Tibial artery (tissue), 4 donors: ENCODE measurements at places on chromosomes 2 and 18.

DNA sequence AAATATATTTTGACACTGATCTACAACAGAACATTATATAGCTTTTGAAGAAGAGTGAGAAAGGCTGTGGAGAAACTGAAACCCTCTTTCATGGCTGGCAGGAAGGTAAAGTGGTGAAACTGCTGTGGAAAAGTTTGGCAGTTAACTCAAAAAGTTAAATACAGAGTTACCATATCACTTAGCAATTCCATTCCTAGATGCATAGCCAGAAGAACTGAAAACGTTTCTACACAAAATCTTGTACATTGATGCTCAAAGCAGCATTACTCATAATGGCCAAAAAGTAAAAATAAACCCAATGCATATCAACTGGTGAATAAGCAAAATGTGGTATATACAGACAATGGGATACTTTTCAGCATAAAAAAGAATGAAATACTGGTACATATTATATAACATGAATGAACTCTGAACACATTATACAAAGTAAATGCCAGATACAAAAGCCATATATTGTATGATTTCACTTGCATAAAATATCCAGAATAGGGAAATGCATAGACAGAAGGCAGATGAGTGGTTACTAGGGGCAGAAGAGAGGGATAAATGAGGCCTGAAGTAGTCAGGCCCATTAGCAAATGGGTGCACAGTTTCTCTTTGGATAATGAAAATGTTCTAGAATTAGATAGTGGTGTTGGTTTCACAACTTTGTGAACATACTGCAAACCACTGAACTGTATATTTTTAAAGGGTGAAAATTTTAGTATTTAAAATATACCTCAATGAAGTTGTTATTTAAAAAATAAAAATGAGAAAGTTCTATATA is 114.3 kb downstream of the DYM start:
- peaks cover 4% of the 10 kb centered on the region for H3K36me3 ChIP-seq
- no peak overlapping the region for H3K4me3 ChIP-seq
- DNase-seq, result no peak
- no peaks in the 10 kb centered on the region for H3K27me3 ChIP-seq

GRCh38 chr2:23484275-23484674 is 99.3 kb downstream of the KLHL29 start:
- no peak overlapping the region for H3K4me3 ChIP-seq
- no peaks in the 10 kb centered on the region for H3K36me3 ChIP-seq
- H3K27me3 ChIP-seq, result no peaks in the 10 kb centered on the region
- peaks cover 6% of the 10 kb centered on the region for H3K4me1 ChIP-seq

DNA sequence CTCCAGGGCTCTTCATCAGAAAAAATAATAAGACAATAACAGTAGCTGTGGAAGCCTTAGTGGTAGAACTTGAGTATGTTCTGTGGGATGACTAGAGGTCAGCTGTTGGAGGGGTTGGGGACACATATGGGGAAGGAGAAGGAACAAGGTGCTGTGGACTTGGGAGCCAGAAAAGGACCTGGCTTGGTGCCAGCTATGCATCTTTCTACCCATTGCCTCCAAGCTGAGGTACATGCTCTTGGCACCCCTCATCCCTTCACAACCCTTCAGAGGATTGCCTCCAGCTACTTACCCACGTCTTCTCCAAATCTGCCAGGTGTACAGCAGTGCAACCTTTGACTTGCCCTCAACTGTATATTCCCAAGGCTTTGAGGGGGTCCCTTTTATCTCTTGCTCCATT is 15.3 kb upstream of the EPAS1 start:
- no peaks in the 10 kb centered on the region for H3K36me3 ChIP-seq
- no peak for DNase-seq
- H3K4me1 ChIP-seq, result no peaks in the 10 kb centered on the region
- H3K27ac ChIP-seq, result no peak overlapping the region
- no peak overlapping the region for H3K4me3 ChIP-seq
- no peaks in the 10 kb centered on the region for H3K27me3 ChIP-seq

DNA sequence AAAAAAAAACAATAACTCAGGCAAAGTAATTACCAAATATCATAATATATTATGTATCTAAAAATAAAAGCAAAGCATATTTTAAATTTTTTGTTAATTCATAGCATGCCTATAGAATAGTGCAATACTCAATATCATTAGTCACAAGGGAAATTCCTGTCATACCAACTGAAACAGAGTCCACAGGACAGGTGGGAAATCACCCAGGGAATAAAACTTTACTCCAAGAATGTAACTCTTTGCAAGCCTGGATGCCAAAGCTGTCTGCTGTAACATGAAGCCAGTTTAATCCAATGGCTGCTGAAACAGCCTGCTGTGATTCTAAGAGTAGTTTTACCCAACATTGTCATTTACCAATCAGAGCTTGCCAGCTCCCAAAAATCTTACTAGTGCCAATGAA is 40.0 kb upstream of the SULT1C3 start:
- no peak overlapping the region for H3K4me3 ChIP-seq
- no peaks in the 10 kb centered on the region for H3K4me1 ChIP-seq
- H3K36me3 ChIP-seq, result no peaks in the 10 kb centered on the region
- H3K27ac ChIP-seq, result no peak overlapping the region
- no peaks in the 10 kb centered on the region for H3K27me3 ChIP-seq

GRCh38 chr18:63974991-63975390 is 5.1 kb downstream of the SERPINB8 start:
- H3K4me1 ChIP-seq, result no peaks in the 10 kb centered on the region
- no peak overlapping the region for H3K4me3 ChIP-seq

GRCh38 chr18:59718108-59718463 is 20.9 kb upstream of the CCBE1 start:
- no peak for DNase-seq
- no peaks in the 10 kb centered on the region for H3K27me3 ChIP-seq
- H3K4me1 ChIP-seq, result peaks cover 27% of the 10 kb centered on the region
- H3K36me3 ChIP-seq, result no peaks in the 10 kb centered on the region
- no peak overlapping the region for H3K27ac ChIP-seq

DNA sequence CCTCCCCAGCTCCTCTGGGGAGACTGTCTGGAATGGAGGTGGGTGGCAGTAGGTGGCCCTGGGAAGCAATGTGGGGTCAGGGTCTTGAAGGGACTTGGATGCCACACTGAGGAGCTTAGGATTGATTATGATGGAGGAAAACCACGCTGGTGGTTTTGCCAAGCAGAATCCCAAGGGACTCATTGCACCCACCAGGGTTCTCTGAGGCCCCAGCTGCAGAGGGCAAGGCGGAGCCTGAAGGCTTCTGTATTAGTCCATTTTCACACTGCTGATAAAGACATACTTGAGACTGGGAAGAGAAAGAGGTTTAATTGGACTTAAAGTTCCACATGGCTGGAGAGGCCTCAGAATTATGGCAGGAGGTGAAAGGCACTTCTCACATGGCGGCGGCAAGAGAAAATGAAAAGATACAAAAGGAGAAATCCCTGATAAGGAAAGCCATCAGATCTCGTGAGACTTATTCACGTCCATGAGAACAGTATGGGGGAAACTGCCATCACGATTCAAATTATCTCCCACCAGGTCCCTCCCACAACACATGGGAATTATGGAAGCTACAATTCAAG is 87.2 kb upstream of the YWHAQ start:
- no peaks in the 10 kb centered on the region for H3K4me1 ChIP-seq
- H3K36me3 ChIP-seq, result no peaks in the 10 kb centered on the region
- no peak overlapping the region for H3K4me3 ChIP-seq

DNA sequence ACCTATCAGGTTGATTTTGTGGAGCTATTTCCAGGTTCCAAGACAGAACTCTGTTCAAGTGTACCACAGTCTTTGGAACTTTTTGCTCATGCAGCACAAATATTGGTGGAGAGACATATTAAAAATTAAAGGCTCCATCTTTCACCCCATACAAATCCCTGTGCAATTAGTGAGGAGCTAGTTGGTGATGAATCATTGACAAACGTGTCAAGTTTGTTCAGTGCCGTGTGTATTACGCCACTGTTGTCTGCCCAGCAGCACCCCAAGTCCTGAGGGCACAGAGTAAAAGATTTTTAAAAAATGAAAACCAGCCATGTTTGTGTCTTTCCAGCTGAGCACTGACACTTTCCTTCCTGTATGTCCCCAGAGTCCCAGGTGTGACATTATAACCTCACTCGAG is 9.3 kb downstream of the ATOH8 start:
- peaks cover 48% of the 10 kb centered on the region for H3K4me1 ChIP-seq
- H3K36me3 ChIP-seq, result peaks cover 44% of the 10 kb centered on the region
- H3K4me3 ChIP-seq, result no peak overlapping the region
- H3K27me3 ChIP-seq, result no peaks in the 10 kb centered on the region
- DNase-seq, result no peak

GRCh38 chr18:80178935-80179818 is 68.1 kb downstream of the PARD6G start:
- no peak overlapping the region for H3K27ac ChIP-seq
- H3K27me3 ChIP-seq, result no peaks in the 10 kb centered on the region
- peak; percentile 48 for DNase-seq
- H3K36me3 ChIP-seq, result no peaks in the 10 kb centered on the region
- H3K4me1 ChIP-seq, result no peaks in the 10 kb centered on the region

DNA sequence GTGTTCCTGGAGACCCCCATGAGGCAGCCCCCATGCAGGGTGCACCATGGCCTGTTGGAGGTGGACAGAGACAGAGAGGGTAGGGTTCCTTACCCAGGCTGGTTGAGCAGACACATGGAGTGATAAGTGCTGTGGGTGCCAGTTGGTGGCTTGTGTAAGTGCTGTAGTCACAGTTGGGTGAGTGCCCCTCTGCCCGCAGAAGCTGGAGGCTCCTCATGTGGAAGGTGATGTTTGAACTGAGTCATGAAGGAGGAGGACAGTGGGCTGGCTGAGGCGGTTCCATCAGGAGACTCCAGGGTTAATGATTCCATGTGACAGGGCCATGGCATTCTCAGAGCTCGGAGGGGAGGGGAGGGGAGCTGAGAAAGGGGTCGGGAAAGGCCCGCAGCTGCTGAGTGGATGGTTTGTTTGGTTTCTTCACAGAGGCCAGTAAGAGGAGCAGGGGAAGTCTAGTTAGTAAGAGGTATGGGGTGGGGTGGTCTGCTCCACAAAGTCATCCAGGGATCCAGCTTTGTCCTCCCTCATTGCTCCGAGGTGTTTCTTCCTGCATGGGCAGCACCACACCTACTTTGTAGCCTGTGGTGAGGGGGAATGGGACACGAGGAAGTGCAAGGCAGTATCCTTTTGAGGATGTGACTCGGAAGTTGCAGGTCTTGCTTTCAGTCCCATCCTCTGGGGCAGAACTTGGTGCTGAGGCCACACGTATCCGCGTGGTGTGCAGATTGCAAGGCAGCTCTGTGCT is 13.6 kb downstream of the IMPA2 start:
- peaks cover 8% of the 10 kb centered on the region for H3K4me1 ChIP-seq
- H3K27ac ChIP-seq, result no peak overlapping the region
- no peak overlapping the region for H3K4me3 ChIP-seq
- no peaks in the 10 kb centered on the region for H3K27me3 ChIP-seq

GRCh38 chr2:216139884-216140283 is 30.7 kb downstream of the XRCC5 start:
- no peaks in the 10 kb centered on the region for H3K4me1 ChIP-seq
- DNase-seq, result no peak
- H3K36me3 ChIP-seq, result peaks cover 99% of the 10 kb centered on the region

- no peak overlapping the region for H3K27ac ChIP-seq
- H3K4me1 ChIP-seq, result peaks cover 4% of the 10 kb centered on the region
- no peak overlapping the region for H3K4me3 ChIP-seq
- no peaks in the 10 kb centered on the region for H3K27me3 ChIP-seq
- no peaks in the 10 kb centered on the region for H3K36me3 ChIP-seq
- DNase-seq, result peak; percentile 74
Observed at GRCh38 chr2:214019229-214019972, 391.5 kb upstream of the VWC2L start.

- no peak overlapping the region for H3K4me3 ChIP-seq
- H3K36me3 ChIP-seq, result no peaks in the 10 kb centered on the region
- no peaks in the 10 kb centered on the region for H3K4me1 ChIP-seq
- H3K27me3 ChIP-seq, result no peaks in the 10 kb centered on the region
Observed at GRCh38 chr2:145723872-145724271, 1204.0 kb upstream of the ZEB2 start.

- H3K27ac ChIP-seq, result no peak overlapping the region
- H3K4me3 ChIP-seq, result no peak overlapping the region
- no peaks in the 10 kb centered on the region for H3K27me3 ChIP-seq
- no peaks in the 10 kb centered on the region for H3K36me3 ChIP-seq
- H3K4me1 ChIP-seq, result no peaks in the 10 kb centered on the region
Observed at GRCh38 chr18:70221915-70222278, 16.4 kb upstream of the RTTN start.

- H3K27me3 ChIP-seq, result no peaks in the 10 kb centered on the region
- no peak for DNase-seq
- H3K4me1 ChIP-seq, result no peaks in the 10 kb centered on the region
Observed at GRCh38 chr2:173752152-173752551, 213.0 kb downstream of the SP3 start.

DNA sequence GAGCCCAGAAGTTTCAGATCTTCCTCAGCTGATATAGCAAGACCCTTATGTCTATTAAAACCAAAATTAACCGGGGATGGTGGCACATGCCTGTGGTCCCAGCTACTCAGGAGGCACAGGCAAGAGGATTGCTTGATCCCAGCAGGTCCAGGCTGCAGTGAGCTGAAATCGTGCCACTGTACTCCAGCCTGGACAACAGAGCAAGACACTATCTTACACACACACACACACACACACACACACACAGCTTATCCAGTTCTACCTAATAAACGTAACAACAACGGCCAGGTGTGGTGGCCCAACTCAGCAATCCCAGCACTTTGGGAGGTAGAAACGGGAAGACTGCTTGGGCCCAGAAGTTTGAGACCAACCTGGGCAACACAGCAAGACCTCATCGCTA is 7.5 kb downstream of the LPIN2 start:
- peaks cover 16% of the 10 kb centered on the region for H3K36me3 ChIP-seq
- H3K4me3 ChIP-seq, result no peak overlapping the region
- DNase-seq, result no peak

GRCh38 chr2:20543469-20544152 is 96.7 kb downstream of the RHOB start:
- no peak overlapping the region for H3K27ac ChIP-seq
- DNase-seq, result no peak
- no peaks in the 10 kb centered on the region for H3K36me3 ChIP-seq
- no peak overlapping the region for H3K4me3 ChIP-seq
- H3K4me1 ChIP-seq, result no peaks in the 10 kb centered on the region
- H3K27me3 ChIP-seq, result no peaks in the 10 kb centered on the region

DNA sequence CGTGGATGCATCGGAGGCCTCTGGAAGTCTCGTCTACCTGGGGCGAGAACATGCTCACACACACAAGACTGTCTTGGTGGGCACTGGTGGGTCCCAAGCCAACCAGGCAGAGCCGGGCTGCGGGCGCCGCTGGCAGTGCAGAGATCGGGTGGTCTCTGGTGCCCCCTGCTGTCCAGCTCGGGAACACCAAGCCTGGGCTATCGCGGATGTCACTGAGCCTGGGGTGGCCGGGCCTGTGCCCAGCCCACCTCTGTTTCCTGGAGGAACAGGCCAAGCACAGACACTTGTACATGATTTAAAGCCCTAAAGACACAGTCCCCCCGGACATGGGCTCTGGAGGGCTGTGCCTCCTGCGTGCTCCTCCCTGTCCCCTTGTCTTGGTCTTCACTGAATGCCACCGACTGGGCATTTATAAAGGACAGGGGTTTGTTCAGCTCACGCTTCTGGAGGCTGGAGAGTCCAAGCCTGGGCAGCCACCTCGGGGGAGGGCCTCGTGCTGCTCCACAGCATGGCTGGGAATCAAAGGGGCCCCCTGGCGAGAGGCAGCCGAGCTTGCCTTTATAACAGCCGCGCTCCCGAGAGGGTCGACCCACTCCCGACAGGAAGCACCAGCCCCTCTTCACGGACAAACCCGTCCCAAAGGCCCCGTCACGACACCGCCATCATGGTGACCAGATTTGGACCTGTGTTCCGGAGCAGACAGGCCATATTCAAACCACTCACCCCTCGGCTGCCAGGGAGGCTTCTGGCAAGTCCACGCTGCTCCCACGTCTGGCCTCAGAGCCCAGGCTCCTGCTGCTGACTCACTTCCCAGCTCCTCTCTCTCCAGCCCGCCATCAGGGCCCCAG is 3.6 kb upstream of the OTOS start:
- peak; percentile 60 for DNase-seq
- H3K36me3 ChIP-seq, result no peaks in the 10 kb centered on the region
- no peak overlapping the region for H3K27ac ChIP-seq
